ENCODE measurements at places on chromosomes 6 and 20.

GRCh38 chr20:38631155-38632022 is 29.8 kb downstream of the ARHGAP40 start:
- DNase-seq: peak; percentile 17

GRCh38 chr6:157358287-157358686 is 22.7 kb upstream of the ZDHHC14 start:
- no peak for DNase-seq

DNA sequence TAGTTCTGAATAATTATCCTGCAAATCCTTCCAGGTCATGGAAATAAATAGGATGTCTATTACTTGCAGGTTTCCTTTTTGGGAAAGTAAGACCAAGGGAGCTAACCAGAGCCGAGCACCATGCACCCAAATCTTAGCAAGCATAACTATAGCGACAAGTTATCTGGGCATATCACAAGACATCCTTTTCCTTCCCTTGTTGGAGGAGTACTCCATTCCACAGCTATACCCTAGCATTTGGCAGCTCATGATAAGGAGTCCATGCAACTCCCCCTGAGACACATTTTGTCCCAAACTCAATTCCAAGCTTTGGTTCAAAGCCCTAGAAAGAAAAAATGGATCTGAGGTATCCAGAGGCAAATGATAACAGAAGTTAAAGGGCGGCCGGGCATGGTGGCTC is 16.5 kb upstream of the ASCC3 start:
- no peak for DNase-seq

DNA sequence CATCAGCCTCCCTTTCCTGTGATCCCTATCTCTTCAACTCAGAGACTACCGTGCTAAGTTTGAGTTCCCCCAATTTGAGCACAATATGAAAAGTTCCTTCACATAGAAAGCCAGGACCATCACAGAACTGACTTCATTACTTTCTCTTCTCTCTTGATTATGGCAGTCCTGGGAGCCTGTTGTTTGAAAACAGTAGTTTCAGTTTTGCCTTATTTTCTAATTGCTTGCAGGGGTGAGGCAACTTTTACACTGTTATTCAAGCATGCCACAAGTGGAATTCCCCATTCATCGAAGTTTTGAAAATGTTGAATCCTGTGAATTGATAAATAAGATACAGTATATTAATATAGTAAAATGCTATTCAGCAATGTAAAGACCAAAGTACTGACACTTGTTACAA is 569.7 kb upstream of the MARCKS start:
- no peak for DNase-seq

- no peak for DNase-seq
Measured at GRCh38 chr6:93790981-93791380, 371.6 kb upstream of the EPHA7 start.

DNA sequence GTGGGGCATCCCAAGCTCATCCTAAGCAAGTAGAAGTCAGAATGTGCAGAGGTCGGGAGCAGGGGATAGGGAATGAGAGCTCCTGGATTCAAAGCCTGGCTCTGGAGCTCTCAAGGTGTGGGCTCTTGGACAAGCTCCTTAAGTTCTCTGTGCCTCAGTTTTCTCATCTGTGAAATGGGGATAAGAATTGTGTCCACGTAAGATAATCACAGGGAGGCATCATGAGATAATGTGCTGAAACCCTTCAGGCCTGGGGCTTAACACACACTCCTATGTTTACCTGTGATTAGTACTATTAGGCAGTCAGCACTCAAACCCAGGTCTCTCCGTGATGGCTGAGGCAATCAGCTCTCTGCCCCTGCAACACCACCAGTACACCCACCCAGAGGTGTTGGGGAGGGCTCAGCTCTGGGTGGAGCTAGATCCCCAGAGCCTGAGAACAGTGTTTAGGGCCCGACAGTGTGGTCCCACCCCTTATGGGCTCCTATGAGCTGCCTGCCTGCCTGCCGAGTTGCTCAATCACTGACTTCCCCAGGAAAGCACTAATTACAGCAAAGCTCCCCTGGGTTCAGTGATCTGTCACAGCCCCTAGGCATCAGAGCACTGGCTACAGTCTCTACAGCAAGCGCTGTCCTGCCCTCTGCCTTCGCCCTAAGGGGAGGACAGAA is 6.3 kb upstream of the SIRPA start:
- peak; percentile 75 for DNase-seq

- no peak for DNase-seq
Measured at GRCh38 chr20:48241482-48241881, 456.2 kb upstream of the SULF2 start.

DNA sequence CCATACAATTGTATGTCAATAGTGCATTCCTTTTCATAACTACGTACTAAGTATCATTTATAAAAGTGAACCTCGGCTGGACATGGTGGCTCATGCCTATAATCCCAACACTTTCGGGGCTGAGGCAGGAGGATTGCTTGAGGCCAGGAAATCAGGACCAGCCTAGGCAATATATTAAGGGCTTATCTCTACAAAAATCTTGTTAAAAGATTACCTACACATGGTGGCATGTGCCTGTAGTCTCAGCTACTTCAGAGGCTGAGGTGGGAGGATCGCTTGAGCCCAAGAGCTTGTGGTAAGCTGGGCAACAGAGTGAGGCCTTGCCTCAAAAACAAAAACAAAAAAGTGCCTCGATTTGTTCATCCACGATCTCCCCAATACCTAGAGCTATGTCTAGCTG is 449.7 kb upstream of the SULF2 start:
- DNase-seq: no peak

DNA sequence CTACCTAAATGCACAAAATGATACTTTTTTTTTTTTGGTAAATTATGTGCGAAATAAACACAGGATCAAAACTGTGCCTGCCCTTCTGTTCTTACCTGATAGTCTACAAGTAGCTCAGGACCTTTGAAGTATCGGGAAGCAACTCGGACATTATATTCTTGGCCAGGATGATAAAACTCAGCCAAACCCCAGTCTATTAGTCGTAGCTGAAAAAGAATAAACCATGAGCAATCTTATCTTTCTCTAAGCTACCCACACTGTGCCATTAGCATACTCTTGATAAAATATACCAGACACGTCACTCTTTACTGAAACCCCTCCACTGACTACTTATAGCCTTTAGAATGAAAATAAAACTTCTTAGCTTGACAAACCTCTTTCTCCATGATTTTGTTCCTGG is 29.8 kb upstream of the TBC1D20 start:
- peak; percentile 76 for DNase-seq

DNA sequence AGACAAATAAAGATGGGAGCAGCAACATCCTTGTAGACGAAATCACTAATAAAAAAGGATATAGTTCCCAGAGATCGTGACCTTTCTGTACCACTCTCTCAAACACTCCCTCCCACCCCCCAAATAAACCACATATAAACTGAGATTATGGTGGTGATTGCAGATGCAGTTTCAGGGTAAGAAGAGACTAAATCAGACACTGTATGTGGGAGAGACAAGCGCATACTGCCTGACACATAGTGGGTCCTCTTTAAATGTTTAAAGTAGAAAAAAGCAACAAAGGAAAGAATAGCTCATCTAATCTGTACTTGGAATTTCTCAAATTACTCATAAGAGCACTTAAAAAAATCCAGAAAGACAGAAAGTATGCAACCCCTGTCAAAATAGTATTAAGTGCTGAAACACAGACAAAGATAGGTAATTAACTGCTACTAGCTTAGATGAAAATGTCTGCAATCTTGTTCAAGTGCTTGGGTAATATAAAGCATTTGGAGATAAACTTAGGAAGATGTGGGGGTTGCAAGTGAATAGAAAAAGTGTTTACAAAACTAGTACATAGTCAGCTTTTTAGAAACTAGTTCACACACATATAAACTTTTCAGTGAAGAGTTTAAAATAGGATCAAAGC is 151.6 kb downstream of the BACH2 start:
- no peak for DNase-seq

GRCh38 chr6:138005846-138006245 is 101.4 kb downstream of the PERP start:
- no peak for DNase-seq

DNA sequence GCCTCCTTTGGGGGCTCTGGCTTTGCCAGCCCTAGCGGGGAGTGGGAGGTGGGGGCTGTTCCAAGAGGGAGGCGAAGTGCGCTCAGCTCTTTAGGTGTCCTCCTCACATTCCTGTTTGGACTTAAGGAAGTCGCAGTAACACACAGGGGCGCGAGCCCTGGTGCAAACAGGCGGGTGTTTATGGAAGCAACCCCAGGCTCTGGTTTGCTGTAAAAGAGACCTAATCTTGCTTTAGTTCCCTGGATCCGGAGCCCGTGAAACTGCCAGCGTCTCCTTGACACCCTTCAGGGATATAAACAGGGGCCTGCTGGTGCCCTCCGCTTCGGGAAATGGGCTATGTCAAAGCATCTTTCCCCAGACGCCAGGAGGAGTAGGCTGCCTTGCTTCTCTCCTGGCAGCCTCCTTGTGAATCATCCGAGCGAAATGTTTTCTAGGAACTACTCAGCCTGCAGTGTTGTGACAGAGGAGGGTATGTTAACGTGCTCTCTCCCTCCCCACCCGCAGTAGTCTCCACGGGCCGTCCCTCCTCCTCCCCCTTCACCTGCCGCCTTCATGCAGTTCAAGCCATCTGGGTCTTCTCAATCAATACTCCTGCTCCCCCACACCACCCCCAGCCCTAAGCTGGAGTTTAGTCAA is 168.0 kb upstream of the LRFN2 start:
- peak; percentile 3 for DNase-seq

DNA sequence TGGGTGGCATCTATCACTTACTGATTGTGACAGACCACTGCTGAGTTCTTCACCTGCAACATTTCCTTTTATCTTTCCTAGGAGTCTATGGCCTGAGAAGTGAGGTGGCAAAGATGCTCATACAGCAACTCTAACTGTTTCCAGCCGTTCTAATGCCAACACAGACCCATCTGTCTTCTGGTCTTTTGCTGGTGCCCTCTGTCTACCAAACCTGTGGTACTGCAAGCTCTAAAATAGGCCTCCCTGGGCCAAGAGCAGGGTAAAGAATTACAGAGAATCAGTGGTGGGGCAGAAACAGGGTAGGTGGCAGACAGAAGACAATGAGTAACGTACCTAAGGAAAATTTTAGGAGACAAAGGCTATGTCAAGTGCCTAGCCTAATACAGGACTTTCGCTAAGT is 611.0 kb upstream of the FLRT3 start:
- DNase-seq: no peak

GRCh38 chr6:166728884-166729530 is 102.0 kb upstream of the RPS6KA2 start:
- peak; percentile 58 for DNase-seq

DNA sequence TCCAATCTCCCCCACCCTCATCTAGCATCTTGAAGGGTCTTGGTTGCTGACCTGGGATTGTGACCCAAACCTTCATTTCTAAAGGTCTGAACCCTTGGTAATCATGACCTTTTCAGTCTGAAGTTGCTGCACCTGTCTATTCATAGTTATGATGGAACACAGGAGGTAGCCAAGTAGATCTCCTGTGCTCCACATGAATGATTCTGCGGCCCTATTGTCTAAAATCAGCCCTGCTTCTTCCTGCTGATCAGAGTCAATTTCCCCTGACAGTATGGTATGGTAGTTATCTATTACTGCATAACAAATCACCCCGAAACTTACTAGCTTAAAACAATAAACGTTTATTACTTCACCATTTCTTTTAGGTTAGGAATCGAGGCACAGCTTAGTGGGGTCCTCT is 9.0 kb downstream of the OR2B6 start:
- DNase-seq: no peak

- DNase-seq: no peak
Measured at GRCh38 chr6:102389994-102390393, 996.5 kb downstream of the GRIK2 start.

DNA sequence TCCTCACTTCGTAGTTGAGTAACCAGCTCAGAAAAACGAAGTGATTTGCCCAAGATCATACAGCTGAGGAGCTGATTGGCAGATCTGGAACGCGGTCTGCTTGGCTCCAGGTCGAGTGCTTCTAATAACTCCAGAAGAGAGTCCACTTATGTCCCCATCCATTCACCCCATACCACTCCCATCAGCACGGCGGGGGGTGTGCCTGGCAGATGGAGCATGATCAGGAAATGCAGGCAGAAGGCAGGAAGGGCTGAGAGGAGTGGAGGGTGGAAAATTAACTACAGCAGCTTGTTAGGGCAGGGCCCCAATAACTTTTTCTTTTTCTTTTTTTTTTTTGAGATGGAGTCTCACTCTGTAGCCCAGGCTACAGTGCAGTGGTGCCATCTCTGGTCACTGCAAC is 15.0 kb downstream of the FITM2 start:
- no peak for DNase-seq

GRCh38 chr6:16069671-16070070 is 59.2 kb upstream of the MYLIP start:
- DNase-seq: no peak

- DNase-seq: no peak
Measured at GRCh38 chr6:7921046-7921445, 10.5 kb upstream of the TXNDC5 start.

GRCh38 chr6:36682328-36683144 is 4.0 kb downstream of the CDKN1A start:
- peak; percentile 50 for DNase-seq

GRCh38 chr6:131379948-131380347 is 193.1 kb upstream of the ARG1 start:
- no peak for DNase-seq

DNA sequence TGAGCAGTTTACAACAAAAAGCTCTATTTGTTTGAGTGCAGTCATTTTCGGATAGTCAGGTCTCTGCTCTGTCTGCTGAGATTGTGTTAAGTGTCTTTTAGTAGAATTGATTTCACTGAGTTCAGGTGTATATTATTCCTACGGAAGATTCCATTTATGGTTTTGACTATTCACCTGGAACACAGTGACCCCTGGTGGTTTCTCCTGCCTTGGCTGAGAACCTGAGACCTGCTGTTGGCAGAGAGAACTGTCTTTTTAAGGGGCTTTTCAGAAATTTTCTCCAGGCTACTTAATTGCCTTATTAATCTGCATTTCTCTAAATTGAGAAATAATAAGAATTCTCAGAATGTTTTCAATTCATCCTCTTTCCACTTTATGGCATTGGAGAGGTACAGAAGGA is 508.0 kb downstream of the TBC1D32 start:
- DNase-seq: peak; percentile 37

DNA sequence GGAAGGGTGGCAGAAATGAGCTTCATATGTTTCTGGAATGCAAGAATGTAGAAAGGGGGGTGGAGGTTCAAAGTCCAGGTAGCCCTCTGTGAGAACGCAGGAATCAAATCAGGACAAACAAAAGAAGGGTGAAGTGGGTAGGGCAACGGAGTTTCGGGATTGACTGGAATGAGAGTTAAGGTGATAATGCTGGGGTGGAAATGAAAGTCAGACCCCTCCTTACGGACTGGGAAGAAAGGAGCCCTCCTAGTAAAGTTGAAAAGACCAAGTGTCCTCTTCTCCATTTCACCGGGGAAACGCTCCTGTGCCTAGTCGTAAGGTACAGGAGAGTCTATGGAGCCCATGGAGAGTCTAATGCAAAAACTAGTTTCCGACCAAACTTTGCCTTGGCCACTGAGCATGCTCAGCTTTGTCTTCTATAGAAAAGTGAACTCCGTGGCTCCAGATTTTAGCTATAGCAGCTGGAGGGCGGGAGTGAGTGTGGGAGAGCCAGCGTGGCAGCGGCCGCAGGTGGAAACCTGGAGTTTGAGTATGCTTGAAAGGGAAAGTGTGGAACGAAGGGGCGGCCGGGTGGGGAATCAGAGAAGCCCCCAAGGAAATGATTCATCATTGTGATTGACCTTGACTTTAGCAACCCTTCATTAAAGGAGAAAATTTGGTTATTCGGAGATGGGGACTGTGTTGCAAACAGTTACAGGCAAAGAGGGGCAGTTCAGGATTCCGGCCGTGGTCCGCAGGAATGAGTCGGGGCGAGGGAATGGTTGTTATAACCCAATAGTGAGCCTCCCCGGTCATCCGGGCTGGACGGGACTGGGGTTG is 1.3 kb upstream of the LRRC1 start:
- peak; percentile 86 for DNase-seq
